Panc1 (cell line): ENCODE measurements at places on chromosomes 11 and 22.

DNA sequence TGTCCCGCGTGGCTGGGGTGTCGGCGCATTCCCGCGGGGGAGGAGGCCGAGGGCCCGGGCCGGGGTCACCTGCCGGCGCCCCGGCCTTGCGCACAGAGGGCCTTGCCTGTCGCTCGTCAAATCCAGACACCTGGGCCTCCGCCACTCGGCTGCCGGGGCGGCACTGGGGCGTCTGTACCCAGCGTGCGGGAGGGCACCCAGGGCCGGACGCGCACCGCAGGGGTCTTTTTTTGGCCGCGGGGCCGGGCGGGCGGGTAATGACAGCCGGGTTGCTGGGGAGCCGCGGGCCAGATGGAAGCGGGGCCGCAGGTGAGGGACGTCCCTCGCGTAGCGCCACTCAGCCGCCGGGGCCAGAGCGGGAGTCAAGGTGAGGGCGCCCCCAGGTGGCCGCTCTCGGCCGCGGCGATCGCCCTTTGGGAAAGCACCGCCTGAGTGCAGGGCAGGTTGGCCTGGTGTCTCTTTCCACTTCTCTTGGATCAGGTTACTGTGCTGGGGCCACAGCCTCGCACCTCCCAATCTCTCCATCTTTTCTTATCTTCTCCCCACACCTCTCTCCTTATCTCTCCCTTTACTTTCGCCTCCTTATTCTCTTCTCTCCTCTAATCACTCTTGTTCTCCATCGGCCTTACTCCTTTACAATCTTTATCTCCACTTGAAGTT, 3.5 kb downstream of the PHLDB1 start:
- H3K27me3 ChIP-seq: no peaks in the 10 kb centered on the region
- peak overlapping the region; percentile 30 for H3K4me3 ChIP-seq
- no peaks in the 10 kb centered on the region for H3K36me3 ChIP-seq
- DNase-seq: no peak
- peaks cover 11% of the 10 kb centered on the region; the same call in 1 of the 2 replicates for H3K4me1 ChIP-seq

DNA sequence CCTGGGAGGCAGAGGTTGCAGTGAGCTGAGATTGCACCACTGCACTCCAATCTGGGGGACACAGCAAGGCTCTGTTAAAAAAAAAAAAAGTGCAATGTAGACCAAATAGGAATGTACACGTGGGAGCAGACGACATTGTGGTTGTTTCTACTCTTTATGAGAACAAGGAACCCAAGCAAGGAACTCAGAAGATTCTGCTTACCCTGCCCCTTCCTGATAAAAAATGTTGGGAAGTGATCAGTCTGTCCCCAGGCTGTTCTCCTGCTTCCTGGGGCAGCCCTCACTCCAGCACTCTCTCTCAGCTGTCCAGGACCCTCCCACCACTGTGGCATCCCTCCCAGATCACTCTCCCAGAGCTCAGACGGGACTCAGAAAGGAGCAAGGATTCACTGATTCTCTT, 31.8 kb downstream of the SLCO2B1 start:
- 0 out of 2 replicates have a peak, but pooled peaks cover 3% of the 10 kb centered on the region for H3K27me3 ChIP-seq
- no peaks in the 10 kb centered on the region for H3K36me3 ChIP-seq
- no peak overlapping the region for H3K4me3 ChIP-seq
- no peaks in the 10 kb centered on the region for H3K4me1 ChIP-seq

GRCh38 chr11:122160841-122161590, 45.0 kb upstream of the BLID start:
- H3K27me3 ChIP-seq: no peaks in the 10 kb centered on the region
- DNase-seq: no peak
- H3K27ac ChIP-seq: peak overlapping the region; percentile 98

DNA sequence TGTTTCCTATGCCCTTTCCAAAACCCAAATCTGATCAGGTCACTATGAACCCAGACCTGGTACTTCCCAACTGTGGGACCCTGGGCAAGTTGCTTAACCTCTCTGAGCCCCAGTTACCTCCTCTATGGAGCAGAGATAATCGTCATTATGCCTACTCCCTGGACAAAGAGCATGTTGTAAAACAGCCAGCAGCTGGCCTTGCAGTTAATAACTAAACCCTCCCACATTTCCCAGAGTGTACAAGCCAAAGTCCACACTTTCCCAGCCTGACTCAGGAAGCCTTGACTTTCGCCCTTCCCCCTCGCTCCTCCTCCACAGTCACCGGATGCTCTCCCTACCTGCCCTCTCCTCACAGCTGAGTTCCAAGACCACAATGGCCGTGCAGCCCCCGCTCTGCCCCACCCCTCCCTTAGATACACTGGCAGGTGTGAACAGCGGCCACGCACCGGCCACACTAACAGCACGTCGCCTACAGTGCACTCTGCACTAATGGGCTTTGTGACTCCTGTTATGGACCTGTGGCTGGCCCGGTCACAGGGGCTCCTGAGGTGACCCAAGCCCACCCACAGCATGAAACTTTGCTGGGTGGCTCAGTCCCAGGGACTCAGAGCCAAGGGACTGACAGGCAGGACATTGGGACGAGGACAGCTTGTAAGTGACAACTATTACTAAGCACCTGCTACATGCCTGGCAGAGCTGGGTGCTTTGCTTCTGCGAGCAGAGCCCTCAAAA, 15.6 kb upstream of the MFNG start:
- H3K27me3 ChIP-seq: no peaks in the 10 kb centered on the region
- no peak overlapping the region for H3K4me3 ChIP-seq

GRCh38 chr22:46596032-46596441, 24.1 kb upstream of the GRAMD4 start:
- H3K4me3 ChIP-seq: no peak overlapping the region
- no peaks in the 10 kb centered on the region for H3K36me3 ChIP-seq
- no peak overlapping the region for H3K27ac ChIP-seq
- no peaks in the 10 kb centered on the region for H3K27me3 ChIP-seq

DNA sequence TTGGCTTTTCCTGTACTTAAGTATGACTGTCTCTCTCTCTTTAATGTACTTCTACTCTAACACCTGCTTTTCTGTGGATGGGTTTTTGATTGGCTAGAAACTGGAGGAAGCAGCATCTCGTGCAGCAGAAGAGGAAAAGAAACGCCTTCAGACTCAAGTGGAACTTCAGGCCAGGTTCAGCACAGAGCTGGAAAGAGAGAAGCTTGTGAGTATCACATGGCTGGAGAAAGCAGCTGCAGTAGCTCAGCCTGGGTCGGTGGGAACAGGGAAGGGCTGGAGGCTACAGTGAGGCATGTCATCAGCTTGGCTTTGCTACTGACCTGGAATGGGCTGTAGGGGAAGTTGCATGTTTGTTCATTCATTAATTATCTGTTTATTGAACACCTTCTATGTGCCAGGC, 74.2 kb downstream of the SWAP70 start:
- H3K4me3 ChIP-seq: no peak overlapping the region
- DNase-seq: no peak
- no peak overlapping the region for H3K27ac ChIP-seq
- H3K27me3 ChIP-seq: no peaks in the 10 kb centered on the region
- peaks cover 21% of the 10 kb centered on the region for H3K4me1 ChIP-seq

- H3K27ac ChIP-seq: peak overlapping the region; percentile 83
- peaks cover 27% of the 10 kb centered on the region for H3K4me1 ChIP-seq
- no peaks in the 10 kb centered on the region; the same call in 1 of the 2 replicates for H3K36me3 ChIP-seq
- DNase-seq: no peak
- H3K4me3 ChIP-seq: peak overlapping the region; percentile 74
These were observed 593 bp downstream of the SSH3 start for GRCh38 chr11:67303835-67304411.

DNA sequence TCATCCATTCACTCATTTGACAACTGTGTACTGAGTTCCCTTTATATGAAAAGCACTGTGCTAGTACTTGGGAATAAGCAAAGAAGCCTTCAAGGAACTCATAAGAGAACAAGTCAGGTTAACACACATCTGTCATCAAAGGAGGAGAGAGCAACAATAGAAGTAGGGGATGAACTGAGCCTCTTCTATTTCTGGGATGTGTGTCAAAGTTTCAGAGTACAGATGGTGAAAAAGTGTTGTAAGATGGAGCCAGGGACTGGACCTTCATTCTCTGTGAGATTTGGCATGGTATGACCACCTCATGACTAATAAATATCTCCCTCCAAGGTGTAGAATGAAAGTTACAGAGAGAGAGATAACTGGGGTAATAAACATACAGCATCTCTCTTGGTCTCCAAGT, 349.8 kb upstream of the PLET1 start:
- H3K4me1 ChIP-seq: no peaks in the 10 kb centered on the region
- no peaks in the 10 kb centered on the region for H3K36me3 ChIP-seq
- no peaks in the 10 kb centered on the region for H3K27me3 ChIP-seq
- no peak overlapping the region for H3K27ac ChIP-seq
- H3K4me3 ChIP-seq: no peak overlapping the region

- H3K27ac ChIP-seq: no peak overlapping the region
- H3K36me3 ChIP-seq: no peaks in the 10 kb centered on the region
- no peaks in the 10 kb centered on the region for H3K4me1 ChIP-seq
- no peaks in the 10 kb centered on the region for H3K27me3 ChIP-seq
These were observed 2.6 kb upstream of the CARD18 start for GRCh38 chr11:105142167-105142566.

DNA sequence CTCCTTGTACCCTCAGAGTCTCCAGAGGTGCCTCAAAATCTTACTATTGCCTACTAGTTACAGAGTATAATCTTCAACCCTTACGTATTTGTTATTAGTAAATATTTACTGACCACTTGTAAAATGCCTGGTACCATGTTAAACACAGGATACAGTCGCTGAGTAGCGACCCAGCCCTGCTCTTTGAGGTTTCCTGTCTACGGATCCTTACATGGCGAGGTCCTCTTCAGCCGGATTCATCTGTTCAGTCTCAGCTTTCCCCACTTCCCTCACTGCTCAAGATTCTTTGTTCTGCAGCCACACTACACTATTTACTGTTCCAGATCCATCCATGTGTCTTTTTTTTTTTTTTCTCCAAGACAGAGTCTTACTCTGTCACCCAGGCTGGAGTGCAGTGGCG, 13.2 kb upstream of the TTC36 start:
- no peaks in the 10 kb centered on the region for H3K4me1 ChIP-seq
- no peak for DNase-seq
- no peaks in the 10 kb centered on the region for H3K27me3 ChIP-seq
- no peak overlapping the region for H3K4me3 ChIP-seq
- H3K36me3 ChIP-seq: peaks cover 73% of the 10 kb centered on the region
- H3K27ac ChIP-seq: no peak overlapping the region

DNA sequence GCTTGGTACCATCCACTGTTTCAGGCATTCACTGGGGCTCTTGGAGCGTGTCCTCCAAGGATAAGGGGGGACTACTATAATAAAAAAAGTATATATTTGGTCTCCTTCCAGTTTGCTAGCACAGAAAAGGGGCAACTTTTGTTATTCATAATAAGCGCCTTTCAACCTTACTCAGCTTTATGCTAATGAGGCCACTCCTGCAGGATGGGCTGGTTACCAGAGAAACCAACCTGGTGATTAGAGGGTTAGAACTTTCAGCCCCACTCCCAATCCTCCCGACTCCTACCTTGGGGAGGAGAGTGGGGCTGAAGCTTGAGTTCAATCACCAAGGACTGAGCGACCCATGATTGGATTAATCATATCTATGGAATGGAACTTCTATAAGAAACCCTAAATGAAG, 31.8 kb downstream of the PPFIBP2 start:
- H3K36me3 ChIP-seq: no peaks in the 10 kb centered on the region

DNA sequence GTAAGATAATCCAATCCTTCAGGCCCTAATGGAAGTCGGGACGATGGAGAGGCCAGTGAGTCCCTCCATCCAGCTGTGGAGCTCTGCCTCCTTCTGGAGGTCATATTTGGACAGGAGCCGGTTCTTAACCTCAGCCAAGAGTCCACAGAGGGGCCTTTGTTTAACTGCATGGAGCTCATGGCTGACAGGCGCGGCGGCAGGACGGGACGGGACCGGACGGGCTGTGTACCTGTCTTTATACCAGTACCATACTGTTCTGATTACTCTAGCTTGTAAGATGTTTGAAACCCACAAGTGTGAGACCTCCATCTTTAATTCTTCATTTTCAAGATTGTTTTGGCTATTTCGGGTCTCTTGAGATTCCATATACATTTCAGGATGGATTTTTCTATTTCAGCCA, 20.2 kb upstream of the SPATA19 start:
- H3K27me3 ChIP-seq: peaks cover 3% of the 10 kb centered on the region; the same call in 1 of the 2 replicates
- H3K27ac ChIP-seq: no peak overlapping the region
- no peak overlapping the region for H3K4me3 ChIP-seq
- no peaks in the 10 kb centered on the region for H3K36me3 ChIP-seq
- DNase-seq: no peak

DNA sequence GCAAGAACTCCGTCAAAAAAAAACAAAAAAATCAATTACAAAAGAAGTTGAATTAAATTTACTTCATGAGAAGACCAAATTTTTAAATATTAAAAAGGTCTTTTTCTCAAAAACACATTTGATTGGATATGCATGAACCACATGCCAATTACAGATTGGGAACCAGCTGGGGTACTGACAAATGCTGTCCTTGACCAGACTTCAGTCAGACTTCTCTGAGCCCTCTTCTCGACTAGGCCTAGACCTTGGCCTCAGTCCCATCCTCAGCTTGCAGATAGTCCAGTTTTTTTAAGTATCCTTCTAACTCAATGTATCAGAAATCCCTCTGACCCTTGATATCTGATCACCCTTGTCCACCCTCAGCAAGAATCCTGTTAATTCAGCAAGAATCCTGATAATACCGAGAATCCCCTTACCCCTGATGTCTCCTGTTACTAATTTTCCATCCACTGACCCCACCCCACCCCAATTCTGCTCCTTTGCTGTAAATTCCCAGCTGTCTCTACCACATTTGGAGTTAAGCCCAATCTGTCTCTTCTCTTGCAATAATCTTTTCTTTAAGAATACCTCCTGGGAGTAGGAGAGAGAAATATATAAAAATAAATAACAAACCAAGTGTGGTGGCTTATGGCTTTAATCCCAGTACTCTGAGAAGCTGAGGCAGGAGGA, 30.9 kb downstream of the OR4D9 start:
- no peak for DNase-seq
- no peak overlapping the region for H3K27ac ChIP-seq
- no peaks in the 10 kb centered on the region for H3K27me3 ChIP-seq
- peaks cover 12% of the 10 kb centered on the region for H3K4me1 ChIP-seq

- no peaks in the 10 kb centered on the region for H3K27me3 ChIP-seq
- no peak overlapping the region for H3K27ac ChIP-seq
- no peaks in the 10 kb centered on the region for H3K36me3 ChIP-seq
- no peak for DNase-seq
- no peak overlapping the region for H3K4me3 ChIP-seq
These were observed 11.0 kb upstream of the SCARF2 start for GRCh38 chr22:20448630-20449029.

DNA sequence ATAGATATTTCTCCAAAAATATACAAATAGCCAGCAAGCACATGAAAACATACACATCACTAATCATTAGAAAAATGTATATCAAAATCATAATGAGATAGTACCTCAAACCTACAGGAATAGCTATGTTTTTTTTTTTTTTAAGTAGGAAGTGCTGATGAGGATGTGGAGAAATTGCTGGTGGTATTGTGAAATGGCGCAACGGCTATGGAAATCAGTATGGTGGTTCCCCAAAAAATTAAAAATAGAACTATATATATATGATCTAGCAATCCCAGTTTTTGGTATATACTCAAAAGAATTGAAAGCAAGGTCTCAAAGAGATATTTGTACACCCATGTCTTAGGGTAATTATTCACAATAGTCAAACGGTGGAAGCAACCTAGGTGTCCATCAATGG, 46.0 kb upstream of the HIPK3 start:
- H3K4me1 ChIP-seq: no peaks in the 10 kb centered on the region
- no peaks in the 10 kb centered on the region for H3K36me3 ChIP-seq
- no peak for DNase-seq

- no peaks in the 10 kb centered on the region for H3K36me3 ChIP-seq
- H3K4me3 ChIP-seq: no peak overlapping the region
- no peaks in the 10 kb centered on the region for H3K27me3 ChIP-seq
- H3K4me1 ChIP-seq: no peaks in the 10 kb centered on the region
- no peak for DNase-seq
These were observed 587.2 kb downstream of the BRD1 start for GRCh38 chr22:49240472-49240871.

GRCh38 chr11:129611661-129612446, 203.8 kb upstream of the TMEM45B start:
- no peaks in the 10 kb centered on the region for H3K36me3 ChIP-seq
- H3K27me3 ChIP-seq: no peaks in the 10 kb centered on the region
- no peak overlapping the region for H3K27ac ChIP-seq
- H3K4me1 ChIP-seq: peaks cover 10% of the 10 kb centered on the region
- no peak overlapping the region for H3K4me3 ChIP-seq
